ENCODE measurements at places on chromosomes 1 and 21. TPM values are rescaled to one million over a fixed set of nuclear protein-coding genes. Genes with fewer than 3 reads are reported as not detected.

The ETV3L gene
- total RNA-seq: not detected

The ALX3 gene
- not detected for total RNA-seq

The SHE gene
- 0.93 TPM for total RNA-seq

The AIRE gene
- total RNA-seq: under 0.01 TPM

The ITLN1 gene
- not detected for total RNA-seq

Data from aortic smooth muscle cell (primary cell).